ENCODE measurements at places on chromosomes 1 and 21. TPM values are rescaled to one million over a fixed set of nuclear protein-coding genes. Genes with fewer than 3 reads are reported as not detected.

- no peaks in the 10 kb centered on the region for H3K36me3 ChIP-seq
- H3K27ac ChIP-seq, result peak overlapping the region; percentile 27
- peaks cover 3% of the 10 kb centered on the region for H3K27me3 ChIP-seq
- H3K4me1 ChIP-seq, result peaks cover 27% of the 10 kb centered on the region
Observed at GRCh38 chr1:41418857-41419583, 57.8 kb downstream of the FOXO6 start.

ITLN2 gene
- not detected for total RNA-seq

PGD gene
- total RNA-seq, result 56.5 TPM

GRCh38 chr1:69441496-69441895, 126.2 kb upstream of the LRRC7 start:
- no peaks in the 10 kb centered on the region for H3K27me3 ChIP-seq
- H3K36me3 ChIP-seq, result no peaks in the 10 kb centered on the region
- no peak for DNase-seq
- H3K27ac ChIP-seq, result no peak overlapping the region

GRCh38 chr1:184419350-184420161, 32.7 kb downstream of the C1orf21 start:
- H3K27me3 ChIP-seq, result no peaks in the 10 kb centered on the region
- no peaks in the 10 kb centered on the region for H3K36me3 ChIP-seq
- DNase-seq, result no peak
- no peak overlapping the region for H3K4me3 ChIP-seq
- H3K4me1 ChIP-seq, result peaks cover 70% of the 10 kb centered on the region

All from esophagus muscularis mucosa (tissue), 4 donors.